Hippocampal formation (tissue), 2 donors: ENCODE measurements at places on chromosomes 2 and 18.

- DNase-seq, result no peak
These were observed 25.8 kb downstream of the PHLPP1 start for GRCh38 chr18:62741118-62741566.

DNA sequence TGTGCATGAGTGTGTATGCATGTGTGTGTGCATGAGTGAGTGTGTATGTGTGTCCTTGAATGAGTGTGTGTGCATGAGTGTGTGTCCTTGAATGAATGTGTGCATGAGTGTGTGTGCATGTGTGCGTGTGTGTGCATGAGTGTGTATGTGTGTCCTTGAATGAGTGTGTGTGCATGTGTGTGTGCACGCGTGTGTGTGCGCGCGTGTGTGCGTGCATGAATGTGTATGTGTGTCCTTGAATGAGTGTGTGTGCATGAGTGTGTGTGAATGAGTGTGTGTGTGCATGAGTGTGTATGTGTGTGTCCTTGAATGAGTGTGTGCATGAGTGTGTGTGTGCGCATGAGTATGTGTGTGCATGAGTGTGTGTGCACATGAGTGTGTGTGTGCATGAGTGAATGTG, 271.9 kb downstream of the RNF144A start:
- DNase-seq, result no peak

DNA sequence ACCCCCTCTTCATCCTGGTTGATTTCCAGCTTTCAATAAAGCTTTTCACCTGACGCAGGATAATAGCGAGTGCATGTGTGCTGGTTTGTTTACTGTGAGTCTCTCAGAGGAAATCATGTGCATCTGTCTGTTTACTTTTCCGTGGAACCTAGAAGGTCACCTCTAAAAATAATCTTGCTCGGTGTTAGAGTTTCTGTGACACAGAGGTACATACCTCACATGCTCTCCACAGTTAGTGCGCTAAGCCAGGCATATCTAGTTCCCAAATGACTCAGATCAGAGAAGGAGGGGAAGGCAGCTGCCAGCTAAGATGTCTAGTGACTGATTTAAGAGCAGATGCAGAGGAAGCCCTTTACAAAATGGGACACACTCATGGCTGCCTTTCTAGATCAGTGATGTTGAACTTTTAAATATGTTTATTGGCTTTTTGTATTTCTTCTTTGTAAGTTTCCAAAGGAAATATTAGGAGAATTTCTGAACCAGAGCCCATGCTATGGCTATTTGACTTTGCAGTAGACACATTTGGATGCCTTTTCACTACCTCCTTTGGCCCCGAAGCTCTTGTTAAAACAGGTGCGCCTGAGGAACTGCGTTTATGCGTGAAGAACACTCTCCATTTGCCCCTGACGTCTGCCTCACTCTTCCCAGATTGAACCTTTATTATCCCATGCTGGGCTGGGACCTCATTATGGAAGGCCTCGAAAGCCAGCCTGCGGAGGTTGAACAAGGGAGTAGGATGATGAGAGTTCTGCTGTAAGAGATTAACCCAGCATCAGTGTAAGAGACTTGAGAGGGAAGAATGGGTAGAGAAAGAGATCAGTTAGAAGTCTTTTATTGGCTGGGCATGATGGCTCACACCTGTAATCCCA, 145.6 kb downstream of the FAM161A start:
- no peak for DNase-seq

GRCh38 chr2:177639262-177639914, 246.8 kb downstream of the AGPS start:
- no peak for DNase-seq

DNA sequence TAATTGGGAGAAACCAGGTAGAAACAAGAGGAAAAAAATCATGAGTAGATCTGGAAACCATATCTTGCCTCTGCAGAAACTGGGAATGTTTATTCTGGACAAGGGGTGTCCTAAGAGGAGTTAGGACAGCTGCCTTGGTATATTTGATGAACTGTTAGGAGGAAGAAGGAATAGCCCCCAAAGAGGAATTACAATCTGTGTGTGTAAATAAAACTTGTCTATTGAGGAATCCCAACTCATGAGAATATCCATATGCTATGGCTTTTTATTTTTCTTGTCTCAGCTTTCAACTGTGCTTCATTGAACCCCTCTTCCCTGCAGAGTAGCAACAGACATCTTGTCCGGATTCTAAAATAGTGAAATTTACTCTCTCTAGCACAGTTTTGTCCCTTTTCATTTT, 423.5 kb upstream of the SLC14A2 start:
- DNase-seq, result no peak

DNA sequence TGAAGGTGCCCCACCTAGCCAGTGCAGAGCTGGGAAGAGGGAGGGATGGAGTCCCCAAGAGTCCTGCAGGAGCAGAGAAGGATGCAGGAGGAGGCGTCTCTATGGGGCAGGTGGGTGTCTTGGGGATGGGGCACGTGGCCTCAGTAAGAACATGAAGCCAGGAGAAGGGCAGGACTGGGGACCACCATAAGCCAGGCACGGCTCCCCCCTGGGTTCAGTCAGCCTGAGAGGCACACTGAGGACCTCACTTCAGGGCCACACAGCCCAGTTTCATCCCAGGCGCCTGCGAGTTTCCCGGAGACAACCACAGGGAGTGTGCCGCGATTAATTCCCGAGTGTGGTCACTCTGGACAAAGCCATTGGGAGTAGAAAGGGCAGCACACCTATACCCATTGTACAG, 120.3 kb downstream of the GYPC start:
- no peak for DNase-seq

DNA sequence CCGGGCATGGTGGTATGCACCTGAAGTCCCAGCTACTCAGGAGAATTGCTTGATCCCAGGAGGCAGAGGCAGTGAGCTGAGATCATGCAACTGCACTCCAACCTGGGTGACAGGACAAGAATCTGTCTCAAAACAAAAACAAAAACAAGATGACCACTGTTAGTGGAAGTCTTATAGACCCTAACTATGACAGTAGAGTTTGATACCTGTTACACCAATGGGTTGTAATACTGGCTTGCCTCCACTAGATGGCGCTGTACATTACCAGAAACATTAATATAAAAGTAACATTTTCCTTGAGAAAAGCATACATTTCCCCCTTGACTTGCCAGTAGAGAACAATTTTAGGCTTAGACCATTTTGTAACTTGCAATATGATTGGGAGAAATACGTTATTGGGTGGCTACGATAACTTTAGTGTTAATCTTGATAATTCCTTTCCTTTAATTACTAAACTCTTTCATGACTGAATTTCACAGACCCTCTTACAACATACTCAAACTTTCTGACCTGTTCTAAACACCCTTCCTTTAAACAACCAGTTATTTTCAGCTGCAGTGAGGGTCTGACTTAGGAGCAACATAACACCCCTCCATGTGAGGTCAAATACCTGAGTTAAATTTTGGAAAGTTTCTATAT, 19.5 kb downstream of the SLC25A52 start:
- DNase-seq, result peak; percentile 29

DNA sequence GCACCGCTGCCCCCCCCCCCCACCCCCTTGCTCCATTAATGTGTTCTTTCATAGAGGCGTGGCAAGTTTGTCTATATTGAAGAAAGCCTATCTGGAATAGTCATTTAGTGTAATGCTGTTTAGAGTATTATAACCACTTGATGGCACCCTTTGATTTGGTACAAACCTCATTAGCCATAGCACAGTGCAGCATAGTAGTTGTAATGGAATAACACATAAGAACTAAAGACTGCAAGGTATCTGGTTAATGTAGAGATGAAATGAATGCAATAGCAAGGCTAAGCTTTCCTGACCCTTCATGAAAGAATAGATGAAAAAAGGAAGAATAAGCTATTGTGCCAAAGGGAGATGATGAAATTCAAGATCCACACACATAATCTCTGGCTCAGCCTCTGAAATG, 81.9 kb downstream of the EHBP1 start:
- DNase-seq, result no peak

GRCh38 chr2:12890066-12890465, 173.3 kb downstream of the TRIB2 start:
- no peak for DNase-seq

DNA sequence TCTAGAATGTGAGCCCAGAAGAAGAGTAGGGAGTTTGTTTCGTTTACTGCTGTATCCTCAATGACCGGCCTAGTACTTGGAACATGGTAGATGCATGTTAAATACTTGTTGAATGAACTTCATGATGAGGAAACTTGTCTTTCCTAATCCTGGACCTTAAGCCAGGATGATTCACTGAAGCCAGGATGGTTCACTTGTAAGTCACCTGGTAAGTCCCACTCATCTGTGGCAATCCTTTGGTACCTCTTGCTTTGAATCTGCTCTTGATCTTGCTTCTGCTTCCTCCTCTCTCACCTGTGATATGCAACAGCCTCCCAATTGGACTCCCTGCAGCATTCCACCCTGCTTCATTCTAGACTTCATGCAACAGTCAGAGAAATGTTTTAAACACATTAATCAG, 43.6 kb downstream of the QPCT start:
- DNase-seq, result no peak

GRCh38 chr2:100984892-100985307, 17.2 kb upstream of the RPL31 start:
- DNase-seq, result peak; percentile 50

DNA sequence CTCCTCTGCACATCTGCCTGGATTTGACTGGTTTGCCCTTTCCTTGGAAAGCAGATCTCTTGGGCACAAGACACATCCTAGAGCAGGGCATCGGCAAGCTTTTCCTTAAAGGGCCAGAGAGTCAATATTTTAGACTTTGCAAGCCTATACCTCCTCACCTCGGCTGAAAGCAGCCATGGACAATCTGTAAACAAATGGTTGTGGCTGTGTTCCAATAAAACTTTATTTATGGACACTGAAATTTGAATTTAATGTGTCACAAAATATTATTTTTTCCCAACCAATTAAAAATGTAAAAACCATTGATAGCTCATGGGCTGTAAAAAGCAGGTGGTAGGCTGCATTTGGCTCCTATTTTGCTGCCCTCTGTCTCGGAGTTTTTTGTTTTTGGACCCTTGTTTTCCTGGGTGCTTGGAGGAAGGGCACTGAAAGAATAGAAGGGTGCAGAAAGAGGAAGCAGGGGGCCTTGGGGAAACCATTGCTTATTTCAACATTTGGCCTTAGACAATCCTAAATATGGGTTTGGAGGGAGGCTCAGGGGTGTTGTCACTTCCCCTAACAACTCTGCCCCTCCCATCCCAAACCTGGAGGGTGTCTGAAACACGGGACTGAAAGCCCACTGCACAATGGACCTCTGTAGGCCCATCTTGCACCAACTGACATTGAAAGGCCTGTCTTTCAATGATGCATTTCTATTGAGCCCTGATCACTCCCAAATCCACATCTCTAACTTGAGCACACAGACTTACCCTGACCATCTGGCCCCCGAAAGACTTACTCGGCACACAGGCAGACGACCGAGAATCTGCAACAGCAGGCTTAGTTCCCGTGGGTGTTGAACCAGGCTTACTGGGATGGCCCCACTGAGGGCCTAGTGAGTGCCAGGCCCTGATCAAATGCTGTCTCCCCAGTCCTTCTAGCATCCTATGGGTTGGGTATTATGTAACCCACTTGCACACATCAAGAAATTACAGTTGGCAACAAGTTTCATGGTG, 7.1 kb upstream of the ZFP36L2 start:
- peak; percentile 36 for DNase-seq

DNA sequence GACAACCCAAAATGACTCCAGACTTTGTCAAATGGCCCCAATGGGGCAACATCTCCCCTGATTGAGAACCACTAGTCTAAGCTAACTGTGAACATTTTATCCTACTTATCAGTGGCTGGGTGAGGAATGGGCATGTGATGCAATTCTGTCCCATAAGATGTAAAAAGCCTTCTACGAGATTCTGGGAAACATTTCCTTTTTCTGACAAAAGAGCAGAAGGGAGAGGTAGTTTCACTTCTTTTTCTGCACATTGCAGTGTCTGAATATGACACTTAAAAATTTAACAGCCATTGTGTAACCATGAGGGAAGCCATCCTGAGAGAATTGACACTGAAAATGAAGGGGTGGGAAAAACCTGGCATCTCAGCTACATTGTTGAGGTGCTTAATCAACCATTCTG, 17.3 kb upstream of the MARCHF4 start:
- no peak for DNase-seq

GRCh38 chr2:147499785-147500184, 345.0 kb upstream of the ACVR2A start:
- no peak for DNase-seq

- no peak for DNase-seq
These were observed 423.3 kb downstream of the SETBP1 start for GRCh38 chr18:45104049-45104395.

DNA sequence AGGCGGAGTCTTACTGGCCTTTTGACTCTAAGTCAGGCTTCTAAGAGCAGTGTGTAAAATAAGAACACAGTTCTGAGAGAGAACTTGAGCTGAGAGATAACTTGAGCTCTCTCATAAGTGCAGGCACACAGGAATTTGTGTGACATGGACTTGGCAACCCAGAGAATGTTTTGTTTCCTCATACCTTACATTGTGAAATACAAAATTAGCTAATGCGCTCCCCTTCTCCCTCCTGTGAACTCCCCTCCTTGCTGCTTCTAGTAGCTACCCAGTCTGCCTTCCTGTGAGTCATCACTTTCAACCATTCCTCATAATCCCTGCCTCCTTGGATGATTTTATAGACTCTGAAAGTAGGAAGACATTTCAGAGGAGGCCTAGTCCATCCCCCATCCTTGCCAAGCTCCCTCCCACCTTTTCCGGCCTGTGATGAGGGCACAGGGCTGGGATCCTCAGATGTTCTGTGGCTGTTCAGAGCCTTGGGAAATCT, 22.6 kb downstream of the FER1L5 start:
- DNase-seq, result no peak

DNA sequence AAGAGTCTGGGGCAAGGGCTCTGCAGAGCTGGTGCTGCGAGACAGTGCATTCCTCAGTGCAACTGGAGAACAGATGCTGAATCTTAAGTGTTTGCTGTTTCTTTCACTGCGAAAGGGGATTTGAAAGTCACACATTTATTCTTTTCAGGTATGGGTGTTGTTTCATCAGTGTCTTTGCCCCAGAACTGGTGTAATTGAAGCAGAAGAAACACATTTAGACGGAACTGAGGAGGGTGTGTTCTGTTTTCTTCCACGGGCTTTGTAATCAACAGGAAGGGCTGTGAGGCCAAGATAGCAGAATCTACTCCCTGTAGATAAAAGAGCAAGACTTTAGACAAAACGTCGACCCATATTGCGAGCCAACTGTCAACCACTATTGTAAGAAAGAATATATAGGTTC, 151.9 kb downstream of the EPHA4 start:
- DNase-seq, result no peak

GRCh38 chr18:55349685-55350084, 238.3 kb downstream of the TCF4 start:
- DNase-seq, result no peak

DNA sequence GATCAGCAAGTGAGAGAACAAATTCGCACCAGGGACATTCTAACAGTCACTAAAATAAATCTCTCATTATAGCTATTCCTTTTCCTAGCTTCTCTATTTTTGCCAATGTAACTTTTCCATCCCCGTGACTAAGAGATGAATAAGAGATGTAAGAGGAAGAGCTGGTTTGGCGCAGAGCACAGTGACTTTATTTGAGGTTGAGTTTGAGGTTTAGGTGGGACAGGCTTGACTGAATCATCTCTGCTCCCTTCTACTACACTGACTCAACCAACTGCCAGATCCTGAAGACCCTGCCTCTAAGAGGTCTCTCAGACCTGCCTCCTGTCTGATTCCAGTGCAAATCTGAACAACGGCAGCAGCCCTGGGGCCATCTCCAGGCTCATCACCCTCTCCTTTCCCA, 28.0 kb downstream of the RFX8 start:
- DNase-seq, result no peak

- DNase-seq, result no peak
These were observed 531.5 kb downstream of the STK39 start for GRCh38 chr2:167715932-167716331.
